ENCODE measurements at places on chromosomes 13 and 19. TPM values are rescaled to one million over a fixed set of nuclear protein-coding genes. Genes with fewer than 3 reads are reported as not detected.
A peak's percentile ranks its signal among the peaks of the same experiment; 100 is the strongest.

DNA sequence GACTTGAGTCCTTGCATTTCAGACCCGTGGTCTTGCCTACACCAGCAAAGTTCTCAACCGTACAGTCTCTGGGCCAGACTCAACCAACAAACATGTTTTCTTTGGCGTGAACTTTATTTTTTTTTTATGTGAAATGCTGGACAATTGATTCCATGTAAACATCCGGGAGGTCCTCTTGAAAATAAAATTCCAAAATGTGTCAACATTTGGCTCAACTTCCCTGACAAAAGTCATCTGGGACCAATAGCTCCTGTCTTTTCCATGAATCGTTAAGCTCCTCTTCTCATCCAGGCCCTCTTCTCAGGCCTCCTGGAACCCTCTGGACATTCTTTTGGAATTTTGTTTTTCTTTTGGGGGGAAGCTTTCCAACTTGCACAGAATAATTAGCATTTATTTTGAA lies 2.7 kb downstream of the ALDH16A1 start:
- no peak for DNase-seq

DNA sequence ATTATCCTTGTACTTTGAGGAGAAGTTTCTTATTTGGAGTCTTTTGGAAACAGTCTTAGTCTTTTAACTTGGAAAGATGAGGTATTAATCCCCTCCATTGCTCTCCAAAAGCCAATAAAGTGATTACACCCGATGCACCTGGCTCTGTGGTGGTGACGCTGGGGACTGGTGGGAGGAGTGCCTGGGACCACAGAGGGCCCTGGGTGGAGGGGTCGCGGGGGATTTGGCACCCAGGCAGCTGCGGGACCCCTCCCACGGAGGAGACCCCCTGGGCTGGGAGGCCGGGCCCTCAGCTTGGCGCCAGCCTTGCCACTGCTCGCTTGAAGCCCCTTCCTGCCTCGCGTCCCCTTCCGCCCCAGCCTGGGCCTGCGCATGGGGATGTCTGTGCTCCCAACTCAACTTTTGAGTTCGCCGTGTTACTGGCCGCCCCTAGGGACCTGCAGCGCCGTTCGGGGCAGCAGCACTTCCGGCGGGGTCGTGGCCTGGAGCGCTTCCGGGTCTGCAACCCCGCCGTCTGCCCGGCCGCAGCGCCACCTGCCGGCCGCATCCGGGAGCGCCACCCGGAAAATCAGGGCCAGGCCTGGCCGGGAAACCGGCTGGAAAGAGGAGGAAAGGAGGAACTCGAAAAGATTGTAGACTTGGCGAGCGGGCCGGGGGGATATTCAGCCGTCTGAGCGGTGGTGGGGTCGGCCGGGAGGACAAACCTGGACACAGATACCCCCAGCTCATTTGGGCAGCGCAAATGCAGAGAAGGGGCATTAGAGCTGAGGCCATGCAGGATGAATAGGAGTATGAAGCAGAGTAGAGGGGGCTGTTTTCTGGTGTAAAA lies 8.4 kb downstream of the PEAK3 start:
- DNase-seq: peak; percentile 51

DNA sequence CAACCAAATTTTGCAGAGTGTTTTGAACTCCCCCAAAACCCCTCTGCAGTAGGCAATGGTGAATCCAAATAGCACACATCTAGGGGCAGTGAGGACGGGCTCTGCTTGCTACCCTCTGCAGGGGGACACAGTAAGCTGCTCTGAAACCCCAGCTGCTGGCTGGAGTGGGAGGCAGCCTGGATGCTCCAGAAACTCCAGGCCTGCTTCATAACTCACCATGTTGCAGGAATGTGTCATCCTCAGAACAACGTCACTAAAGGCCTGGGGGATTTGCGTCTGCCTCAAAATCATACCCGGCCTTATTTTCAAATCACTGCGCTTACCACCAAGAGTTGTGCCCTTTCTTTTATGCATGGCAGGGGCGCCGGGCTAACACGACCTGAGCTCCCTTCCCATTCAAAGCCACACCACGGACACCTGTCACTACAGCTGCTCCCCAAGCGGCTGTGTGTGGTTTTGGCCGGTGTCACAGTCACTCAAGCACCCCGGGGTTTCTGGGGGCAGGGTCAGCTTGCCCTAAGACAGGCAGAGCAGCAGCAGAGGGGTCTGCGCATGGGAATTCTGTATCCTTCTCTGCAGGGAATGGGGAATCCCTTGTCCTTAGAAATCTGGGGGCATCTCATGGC lies 93.9 kb downstream of the TSHZ3 start:
- DNase-seq: no peak

F2RL3 gene
- 1.7 TPM for polyA plus RNA-seq

- no peak for DNase-seq
These were observed 58.9 kb downstream of the RAP2A start for GRCh38 chr13:97492684-97493371.

All from endothelial cell of umbilical vein (primary cell).